Midbrain (tissue), 1 donor: ENCODE measurements at places on chromosomes 16 and 17.

GRCh38 chr16:69481901-69482341, 57.5 kb downstream of the CYB5B start:
- DNase-seq: peak; percentile 77

DNA sequence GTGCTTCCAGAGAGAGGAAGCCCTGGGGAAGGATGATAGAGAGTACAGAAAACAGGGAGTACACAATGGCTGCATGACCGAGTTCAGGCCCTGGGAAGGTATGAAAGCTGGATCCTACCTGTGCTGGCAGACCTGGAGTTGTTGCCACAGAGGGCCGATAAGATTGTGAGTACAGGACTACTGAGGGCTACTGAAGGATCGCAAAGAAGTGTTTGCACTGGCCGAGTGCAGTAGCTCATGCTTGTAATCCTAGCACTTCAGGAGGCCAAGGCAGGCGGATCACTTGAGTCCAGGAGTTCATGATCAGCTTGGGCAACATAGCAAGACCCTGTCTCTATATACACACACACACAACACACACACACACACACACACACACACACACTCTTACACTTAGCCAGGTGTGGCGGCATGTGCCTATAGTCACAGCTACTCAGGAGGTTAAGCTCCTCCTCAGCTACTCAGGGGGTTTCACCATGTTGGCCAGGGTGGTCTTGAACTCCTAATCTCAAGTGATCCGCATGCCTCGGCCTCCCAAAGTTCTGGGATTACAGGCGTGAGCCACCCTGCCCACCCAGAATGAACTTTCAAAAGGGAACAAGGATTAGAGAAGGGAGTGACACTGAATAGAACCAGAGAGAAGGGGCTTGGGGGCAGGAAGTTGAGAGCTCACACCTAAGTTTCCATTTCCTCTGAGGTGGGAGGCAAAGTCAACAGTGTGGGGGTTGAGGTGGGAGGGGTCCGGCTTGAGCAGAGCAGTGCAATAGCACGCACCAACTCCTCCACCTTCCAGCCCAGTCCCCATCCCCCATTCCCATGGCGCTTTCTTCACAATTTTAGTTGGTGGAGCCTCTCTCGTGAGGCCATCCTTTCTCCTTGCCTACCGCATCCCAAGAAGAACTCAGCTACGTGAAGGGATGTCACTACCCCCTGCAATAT, 7.5 kb downstream of the SCIMP start:
- DNase-seq: no peak

DNA sequence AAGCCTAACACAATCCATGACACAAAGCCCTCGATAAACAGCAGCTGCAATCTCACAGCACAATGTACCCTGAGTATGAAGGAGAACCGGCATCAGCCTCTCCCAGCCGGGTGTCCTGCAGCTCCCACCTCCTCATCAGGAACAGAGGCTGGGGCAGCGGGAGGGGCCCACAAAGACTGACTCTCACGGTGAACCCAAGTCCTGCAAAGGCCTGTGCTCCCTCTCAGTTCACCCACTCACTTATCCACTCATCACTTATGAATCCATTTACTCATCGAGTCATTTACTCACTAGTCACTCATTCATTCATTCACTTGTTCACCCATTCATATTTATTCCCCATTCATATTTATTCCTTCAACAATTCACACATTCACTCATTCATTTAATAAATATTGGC, 11.6 kb downstream of the ZNF423 start:
- DNase-seq: no peak

- no peak for DNase-seq
Measured at GRCh38 chr16:59242556-59242955, 508.4 kb upstream of the GOT2 start.

DNA sequence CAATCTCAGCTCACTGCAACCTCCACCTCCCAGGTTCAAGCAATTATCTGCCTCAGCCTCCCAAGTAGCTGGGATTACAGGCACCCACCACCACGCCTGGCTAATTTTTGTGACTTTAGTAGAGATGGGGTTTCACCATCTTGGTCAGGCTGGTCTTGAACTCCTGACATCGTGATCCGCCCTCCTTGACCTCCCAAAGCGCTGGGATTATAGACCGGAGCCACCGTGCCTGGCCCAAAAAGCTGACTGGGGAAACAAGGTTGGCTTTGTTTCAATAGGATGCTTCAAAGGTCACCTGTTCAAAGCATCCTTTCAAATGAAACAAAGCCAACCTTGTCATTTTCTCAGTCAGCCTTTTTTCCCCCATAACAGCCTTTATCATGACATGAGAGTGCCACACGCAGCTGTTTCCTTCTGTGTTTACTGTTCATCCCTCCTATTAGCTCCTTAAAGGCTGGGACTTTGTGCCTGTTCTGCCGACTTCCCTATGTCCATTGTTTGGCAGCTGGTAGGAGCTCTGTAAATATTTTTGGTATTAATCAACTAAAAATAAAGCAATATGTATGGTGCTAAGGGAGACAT, 51.1 kb downstream of the ADAMTS18 start:
- no peak for DNase-seq

DNA sequence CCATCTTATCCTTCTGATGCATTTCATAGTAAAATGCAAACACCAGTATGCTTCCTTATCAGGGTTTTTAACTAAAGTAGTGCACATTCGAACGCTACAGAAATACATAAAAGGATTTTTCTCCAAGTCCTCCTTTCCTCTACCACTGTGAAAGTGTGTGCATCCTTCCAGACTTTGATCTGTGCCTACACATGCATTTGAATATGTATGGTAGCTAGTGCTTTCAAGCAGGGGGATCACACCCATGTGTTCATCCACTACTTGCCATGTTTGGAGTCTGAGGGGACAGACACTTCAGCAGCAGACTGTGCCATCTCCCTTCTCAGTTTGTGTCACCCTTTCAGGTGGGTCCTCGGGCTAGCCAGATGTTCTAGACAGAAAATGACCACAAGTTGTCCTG, 14.9 kb downstream of the LDHD start:
- DNase-seq: no peak

DNA sequence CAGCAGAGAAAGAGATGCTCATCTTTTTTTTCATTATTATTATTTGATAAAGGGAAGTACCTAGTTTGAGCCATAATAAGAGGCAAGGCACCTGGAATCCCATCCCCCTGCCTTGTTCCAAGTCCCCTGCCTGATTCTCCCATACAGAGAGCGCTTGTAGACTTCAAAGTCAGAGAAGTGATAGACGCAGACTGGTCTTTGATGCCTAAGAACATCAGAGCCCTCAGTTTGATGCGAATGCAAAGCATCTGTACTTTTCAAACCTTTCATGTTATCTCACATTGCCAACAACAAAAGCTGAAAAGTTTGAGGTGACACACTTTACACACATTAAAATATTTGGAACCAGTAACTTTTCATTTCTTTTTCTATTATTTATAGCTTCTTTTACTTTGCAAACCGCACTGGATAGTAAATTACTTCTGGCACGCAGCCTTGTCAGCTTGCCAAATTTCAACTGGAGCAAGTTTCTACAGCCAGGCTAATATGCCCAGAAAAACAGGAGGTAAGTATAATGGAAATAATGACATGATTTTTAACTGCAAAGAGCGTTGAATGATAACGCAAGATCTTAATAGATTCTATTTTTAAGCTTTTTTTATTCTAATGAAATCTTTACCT, 5.9 kb upstream of the UTP6 start:
- DNase-seq: no peak

- no peak for DNase-seq
Measured at GRCh38 chr16:66359012-66359411, 7.5 kb upstream of the CDH5 start.

DNA sequence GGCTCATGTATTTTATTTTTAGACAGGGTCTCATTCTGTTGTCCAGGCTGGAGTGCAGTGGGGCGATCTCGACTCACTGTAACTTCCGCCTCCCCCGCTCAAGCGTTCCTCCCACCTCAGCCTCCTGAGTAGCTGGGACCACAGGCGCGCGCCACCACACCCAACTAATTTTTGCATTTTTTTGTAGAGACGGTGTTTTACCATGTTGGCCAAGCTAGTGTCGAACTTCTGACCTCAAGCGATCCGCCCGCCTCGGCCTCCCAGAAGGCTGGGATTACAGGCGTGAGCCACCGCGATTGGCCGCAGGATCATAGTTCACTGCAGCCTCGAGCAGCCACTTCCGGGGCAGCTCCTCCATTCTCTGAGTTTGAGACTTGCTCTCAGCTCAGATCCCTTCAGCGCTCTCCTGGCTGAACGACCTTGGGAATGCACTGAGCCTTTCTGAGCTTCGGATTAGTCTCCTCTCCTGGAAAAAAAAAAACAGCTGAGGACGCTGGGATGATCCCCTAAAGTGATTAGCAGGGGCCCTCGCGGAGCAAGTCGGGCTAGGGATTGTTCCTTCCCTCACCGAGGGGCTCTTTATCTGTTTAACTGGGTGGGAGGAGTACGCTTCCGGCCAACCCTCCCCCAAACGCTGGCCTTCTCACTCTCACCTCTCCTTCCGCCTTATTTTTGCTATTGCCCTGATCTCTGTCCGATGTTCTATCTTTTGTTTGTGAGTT, 1.1 kb upstream of the PKMYT1 start:
- DNase-seq: no peak

DNA sequence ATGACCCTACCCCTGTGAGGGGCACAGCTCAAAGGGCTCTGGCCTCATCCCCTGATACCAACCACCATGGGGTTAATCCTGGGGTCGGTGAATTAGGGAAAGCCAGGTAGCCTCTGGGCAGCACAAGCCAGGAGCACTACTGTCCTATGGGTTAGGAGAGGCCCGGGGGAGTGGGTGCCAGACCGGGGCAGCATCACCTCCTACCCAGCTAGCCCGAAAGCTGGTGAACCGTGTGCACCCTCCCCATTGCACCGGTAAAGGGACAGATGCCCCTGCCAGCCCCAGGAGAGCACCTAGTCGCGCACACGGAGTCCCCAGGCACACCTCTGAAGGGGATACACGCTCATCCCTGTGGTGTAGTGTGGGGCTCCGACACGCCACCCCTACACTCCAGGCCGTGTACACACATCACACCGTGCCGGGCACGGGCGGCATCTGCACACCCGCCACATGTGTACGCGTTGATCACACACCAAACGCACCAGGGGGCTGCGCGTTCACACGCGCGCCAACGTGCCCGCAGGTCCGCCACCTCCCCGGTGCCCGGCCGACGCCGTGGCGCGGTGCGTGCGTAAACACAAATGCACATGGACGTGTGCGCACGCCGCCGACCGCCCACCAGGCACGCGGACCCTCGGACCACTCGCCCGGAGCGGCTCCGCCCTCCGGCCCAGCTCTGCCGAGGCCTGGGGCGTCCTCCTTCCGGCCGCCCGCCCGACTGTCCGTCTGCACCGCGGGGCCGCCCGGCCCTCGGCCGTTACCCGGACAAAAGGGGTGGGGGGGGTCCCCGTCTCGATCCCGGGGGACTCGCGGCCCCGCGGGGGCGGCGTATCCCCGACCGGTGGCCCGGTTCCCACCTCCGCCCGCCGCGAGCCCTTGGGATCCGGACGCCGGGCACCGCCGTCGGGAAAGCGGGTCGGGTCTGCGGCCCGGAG, 785 bp downstream of the UBALD1 start:
- no peak for DNase-seq

- no peak for DNase-seq
Measured at GRCh38 chr16:2457267-2457666, 2.6 kb upstream of the TEDC2 start.

- DNase-seq: peak; percentile 46
Measured at GRCh38 chr16:3158510-3159314, 23.9 kb downstream of the ZNF213 start.

DNA sequence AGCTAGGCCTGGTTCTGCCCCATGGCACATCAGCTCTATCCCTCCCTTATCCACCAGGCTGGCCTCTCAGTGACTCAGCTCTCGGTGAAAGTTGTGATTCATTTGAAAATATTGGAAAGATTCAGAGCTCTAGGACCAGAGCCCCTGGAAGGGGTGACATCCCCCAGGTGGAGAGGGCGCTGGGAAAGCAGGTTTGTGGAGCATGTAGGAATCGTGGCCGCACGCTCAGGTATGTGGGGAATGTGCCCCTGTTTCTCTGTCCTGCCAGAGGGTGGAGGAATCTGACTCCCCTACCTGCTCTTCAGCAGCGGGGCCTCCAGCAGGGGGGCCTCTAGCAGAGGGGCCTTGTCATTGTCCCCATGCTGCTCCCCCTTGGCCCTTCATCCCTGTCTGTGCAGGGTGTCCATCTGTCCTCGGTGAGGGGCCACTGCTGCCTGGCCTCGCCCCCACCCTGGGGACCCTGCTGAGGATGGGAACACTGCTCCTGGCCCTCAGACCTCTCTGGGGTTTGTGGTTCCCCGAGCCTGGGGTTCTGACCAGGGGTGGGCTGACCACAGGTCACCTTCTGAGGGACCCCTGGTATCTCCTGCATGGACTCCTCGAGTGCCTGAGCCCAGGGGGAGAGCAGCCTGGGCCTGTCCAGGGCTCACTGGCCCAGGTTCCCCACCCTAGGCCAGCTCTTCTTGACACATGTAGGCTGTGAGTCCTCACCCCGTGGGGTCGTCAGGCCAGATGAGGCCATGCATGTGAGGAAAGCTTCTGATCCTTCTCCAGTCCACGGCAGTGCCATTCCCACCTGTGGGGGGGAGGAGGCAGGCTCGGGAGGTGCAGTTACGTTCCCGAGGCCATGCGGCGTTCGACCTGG, 47.5 kb downstream of the NT5M start:
- DNase-seq: no peak

- no peak for DNase-seq
Measured at GRCh38 chr17:10741416-10742135, 11.8 kb upstream of the TMEM220 start.

- DNase-seq: no peak
Measured at GRCh38 chr16:30669903-30670824, 11.9 kb downstream of the FBRS start.

DNA sequence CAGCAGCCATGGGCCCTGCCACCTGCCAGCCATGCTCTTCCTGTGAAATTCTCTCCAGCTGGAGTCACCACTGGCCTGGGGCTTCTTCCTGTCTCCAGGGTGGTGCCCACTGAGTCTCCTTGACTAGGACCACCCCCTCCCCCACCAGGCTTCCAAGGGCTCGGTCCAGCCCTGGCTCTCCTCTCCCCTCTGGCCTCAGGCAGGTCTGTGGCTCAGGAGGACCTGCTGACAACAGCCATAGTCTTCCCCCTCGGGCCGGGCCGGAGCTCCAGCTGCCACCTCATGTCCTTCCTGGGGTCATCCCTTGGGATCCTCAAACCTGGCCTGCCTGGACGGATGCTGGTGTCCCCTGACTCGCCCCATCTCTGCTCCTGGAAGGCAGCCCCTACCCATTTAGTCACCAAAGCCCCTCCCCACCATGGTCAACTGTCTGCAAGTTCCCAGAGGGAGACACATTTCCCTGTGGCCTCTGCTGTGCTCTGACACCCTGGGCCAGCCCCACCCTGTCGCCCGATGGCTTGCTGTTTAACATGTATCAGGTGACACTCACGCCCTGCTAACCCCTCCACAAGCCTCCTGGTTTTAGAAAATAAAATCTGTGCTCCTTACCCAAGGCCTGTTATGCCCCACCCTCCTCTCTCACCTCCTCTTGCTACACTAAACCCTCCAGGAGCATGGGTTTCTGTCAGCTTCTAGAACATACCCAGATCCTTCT, 186.2 kb downstream of the RBFOX3 start:
- DNase-seq: no peak

- no peak for DNase-seq
Measured at GRCh38 chr17:42169351-42169750, 11.6 kb downstream of the KCNH4 start.

- DNase-seq: no peak
Measured at GRCh38 chr17:50213026-50214022, 11.9 kb upstream of the COL1A1 start.
